ENCODE measurements at places on chromosomes 12 and 14. TPM values are rescaled to one million over a fixed set of nuclear protein-coding genes. Genes with fewer than 3 reads are reported as not detected.

The TTC7B gene
- 16.8 TPM for total RNA-seq

The RNASE11 gene
- not detected for total RNA-seq

The CELA1 gene
- total RNA-seq: not detected

The ENDOU gene
- total RNA-seq: not detected
